Left renal cortex interstitium (tissue), 4 donors: ENCODE measurements at places on chromosomes 3 and 15. TPM values are rescaled to one million over a fixed set of nuclear protein-coding genes. Genes with fewer than 3 reads are reported as not detected.

DNA sequence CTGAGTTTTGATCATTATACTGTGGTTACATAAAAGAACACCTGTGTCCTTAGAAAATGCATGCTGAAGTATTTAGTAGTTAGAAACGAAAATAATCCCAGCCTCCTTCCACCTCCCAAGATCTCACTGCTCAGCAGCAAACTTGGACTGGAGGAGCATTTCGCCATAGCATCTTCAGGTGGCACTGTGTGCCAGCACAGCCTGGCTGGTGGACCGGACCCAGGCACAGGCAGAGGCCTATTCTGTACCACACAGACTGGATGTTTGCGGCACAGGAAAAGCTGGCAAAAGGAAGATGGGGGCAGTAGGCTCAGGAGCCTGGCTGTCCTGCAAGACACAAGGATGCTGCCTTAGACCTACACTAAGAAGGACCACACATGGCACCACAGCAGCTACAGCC lies 10.2 kb downstream of the STIMATE start:
- no peak for DNase-seq

- no peak for DNase-seq
These were observed 8.8 kb downstream of the ANKUB1 start for GRCh38 chr3:149783576-149783975.

- DNase-seq, result no peak
These were observed 17.4 kb upstream of the RBMS3 start for GRCh38 chr3:29263476-29263875.

DNA sequence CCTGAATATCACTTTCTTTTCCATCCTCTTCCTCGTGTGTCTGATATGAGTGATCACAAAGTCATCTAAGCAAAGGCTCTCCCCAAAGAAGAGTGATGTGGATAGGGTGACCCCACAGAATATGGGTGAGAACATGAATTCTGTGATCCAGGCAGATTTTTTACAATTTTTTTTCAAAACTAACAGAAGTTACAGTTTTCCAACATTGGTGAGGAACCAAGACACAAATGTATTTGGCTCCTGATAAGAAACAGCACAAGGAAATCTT lies 27.0 kb downstream of the ANXA2 start:
- DNase-seq, result no peak

The KNG1 gene
- polyA plus RNA-seq, result 109 TPM

The SEMA3G gene
- 35.3 TPM for polyA plus RNA-seq

The PPP1R14D gene
- 0.48 TPM for polyA plus RNA-seq
